ENCODE measurements at places on chromosomes 11 and 22.

GRCh38 chr11:119533921-119534736 is 111.2 kb upstream of the THY1 start:
- peak; percentile 38 for DNase-seq

- no peak for DNase-seq
Measured at GRCh38 chr11:133081730-133082452, 450.4 kb downstream of the OPCML start.

GRCh38 chr11:118488480-118489109 is 38.7 kb upstream of the TTC36 start:
- peak; percentile 49 for DNase-seq

- no peak for DNase-seq
Measured at GRCh38 chr11:111349191-111349695, 29.8 kb downstream of the POU2AF1 start.

DNA sequence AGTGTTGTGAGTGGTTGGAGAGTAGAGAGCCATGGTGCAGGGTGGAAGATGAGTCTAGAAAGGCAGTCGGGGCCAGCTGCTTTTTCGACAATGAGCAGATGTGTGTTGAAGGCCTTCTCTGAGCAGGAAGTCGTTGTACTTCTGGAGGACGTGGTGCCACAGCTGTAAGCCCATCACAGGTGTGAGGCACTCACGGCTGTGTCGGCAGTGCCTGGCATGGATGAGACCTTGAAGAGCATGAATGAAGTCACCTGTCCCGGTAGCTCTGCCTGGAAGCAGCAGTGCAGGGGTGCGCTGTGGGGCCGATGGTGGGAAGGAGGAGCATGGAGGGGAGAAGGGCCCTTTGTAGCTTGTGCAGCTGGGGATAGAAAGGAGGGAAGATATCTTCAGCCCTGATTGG is 165.2 kb downstream of the PKNOX2 start:
- DNase-seq, result no peak

DNA sequence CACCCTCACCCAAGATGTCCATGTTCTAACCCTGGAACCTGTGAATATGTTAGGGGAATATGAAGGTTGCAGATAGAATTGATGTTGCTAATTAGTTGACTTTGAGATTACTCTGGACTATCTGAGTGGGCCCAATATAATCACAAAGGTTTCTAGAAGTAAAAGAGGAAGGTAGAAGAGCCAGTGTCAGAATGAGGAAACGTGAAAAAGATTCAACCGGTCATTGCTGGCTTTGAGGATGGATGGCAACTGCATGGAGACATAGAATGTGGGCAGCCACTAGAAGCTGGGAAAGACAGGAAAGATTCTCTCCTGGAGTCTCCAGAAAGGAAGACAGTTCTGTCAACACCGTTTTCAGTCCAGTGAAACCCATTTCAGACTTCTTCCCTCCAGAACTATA is 86.6 kb downstream of the CLPB start:
- DNase-seq, result no peak

DNA sequence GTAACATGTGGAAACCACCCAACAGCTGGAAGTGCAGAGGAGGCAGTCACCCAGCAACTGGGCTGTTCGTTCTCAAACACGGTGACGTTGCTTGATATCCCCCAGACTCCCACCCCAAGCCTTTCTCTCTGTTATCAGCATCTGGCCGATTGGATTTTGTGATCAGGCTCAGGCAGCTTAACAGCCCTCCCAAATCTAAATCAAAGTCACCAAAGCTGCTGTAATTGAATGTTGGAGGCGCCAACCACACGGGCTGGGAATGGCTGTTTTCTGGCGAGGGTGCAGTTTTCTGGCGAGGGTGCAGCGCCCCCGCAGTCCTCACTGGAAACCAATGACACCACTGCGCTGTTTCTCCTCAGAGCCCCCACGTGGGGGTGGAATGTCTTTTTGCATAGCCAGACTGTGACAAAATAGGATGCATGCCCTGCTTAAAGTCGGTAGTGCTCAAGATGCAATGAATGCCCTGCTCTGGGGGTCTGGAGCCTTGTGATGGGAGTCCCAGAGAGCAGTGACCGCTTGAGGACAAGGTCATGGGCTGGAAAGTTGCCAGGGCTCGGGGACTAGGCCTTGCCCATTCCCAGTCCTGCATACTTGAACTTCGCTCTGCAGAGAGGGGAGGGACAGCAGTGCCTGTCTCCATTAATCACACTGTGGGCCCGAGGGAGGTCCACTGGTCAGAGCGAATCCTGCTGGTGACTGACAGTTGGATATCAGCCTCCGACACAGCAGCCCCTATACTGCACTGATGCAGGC is 105.3 kb downstream of the MORC2 start:
- no peak for DNase-seq

- DNase-seq, result no peak
Measured at GRCh38 chr22:19081351-19081750, 40.9 kb downstream of the DGCR2 start.

- DNase-seq, result no peak
Measured at GRCh38 chr11:3799873-3800272, 2.5 kb upstream of the NUP98 start.

- no peak for DNase-seq
Measured at GRCh38 chr11:9099617-9100016, 8.2 kb upstream of the SCUBE2 start.

- DNase-seq, result no peak
Measured at GRCh38 chr11:112470355-112470754, 209.7 kb upstream of the PLET1 start.

- peak; percentile 85 for DNase-seq
Measured at GRCh38 chr11:61971248-61972111, 4.0 kb upstream of the FTH1 start.

- no peak for DNase-seq
Measured at GRCh38 chr22:35044607-35045390, 21.2 kb upstream of the ISX start.

- DNase-seq, result no peak
Measured at GRCh38 chr22:49218142-49218541, 609.5 kb downstream of the BRD1 start.

GRCh38 chr11:61071208-61071681 is 31.0 kb upstream of the CD5 start:
- DNase-seq, result no peak

- no peak for DNase-seq
Measured at GRCh38 chr11:20342347-20343141, 21.0 kb upstream of the HTATIP2 start.

DNA sequence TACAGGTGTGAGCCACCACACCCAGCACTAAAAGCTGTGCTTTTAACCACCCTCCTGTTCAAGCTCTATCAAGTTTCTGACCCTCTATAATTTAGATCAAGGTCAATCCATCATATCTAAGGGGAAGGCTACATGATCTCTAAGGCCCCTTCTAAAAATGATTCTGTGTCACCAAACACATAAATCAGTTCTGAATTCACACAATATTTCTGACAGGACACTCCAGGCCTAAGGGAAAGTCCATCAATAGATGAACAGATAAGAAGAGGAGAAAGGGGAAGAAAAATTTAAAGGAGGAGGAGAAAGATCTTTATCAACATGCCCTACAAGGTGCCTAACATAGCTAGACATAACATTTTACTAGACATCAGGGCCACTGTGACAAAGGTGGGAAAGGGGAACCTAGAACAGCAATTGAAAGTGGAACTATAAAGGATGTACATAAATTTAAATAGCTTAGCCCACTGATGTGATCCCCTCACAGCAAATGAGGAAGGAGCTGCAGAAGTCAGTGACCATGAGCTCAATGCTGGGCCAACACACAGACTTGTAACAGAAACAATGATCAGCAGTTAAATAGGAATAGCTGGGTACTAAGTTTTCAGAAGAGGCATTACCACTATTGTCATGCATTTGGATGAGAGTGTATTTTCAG is 4.7 kb downstream of the PRCP start:
- no peak for DNase-seq

DNA sequence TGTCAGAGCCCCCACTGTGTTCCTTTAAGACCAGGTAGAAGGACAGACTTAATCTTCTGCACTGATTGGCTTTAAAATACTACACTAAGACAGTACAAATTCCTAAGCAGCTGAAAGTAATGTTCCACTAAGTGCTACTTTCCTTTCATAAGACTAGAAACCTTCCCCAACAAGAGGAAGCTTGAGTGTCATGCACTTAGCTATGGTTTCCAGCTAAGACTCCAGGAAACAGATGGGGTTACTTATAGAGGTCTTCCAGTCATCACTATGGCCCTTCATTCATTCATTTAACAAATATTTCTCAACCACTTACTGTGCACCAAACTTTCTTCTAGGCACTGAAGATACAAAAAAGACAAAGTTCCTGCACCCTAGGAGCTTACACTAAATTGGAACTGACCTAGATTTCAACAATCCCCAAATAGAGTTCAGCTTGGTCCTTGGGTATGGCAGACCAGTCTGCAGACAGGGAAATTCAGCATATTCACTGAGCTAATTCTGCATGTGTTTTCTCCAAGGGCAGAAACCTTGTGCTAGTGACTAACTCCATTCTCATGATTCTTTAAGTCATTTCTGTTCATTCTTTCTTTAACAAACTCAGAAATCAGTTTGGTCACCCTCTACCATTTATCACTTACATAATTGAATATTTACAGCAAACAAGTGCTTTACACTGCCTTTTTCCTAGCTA is 178.4 kb upstream of the MTNR1B start:
- no peak for DNase-seq

DNA sequence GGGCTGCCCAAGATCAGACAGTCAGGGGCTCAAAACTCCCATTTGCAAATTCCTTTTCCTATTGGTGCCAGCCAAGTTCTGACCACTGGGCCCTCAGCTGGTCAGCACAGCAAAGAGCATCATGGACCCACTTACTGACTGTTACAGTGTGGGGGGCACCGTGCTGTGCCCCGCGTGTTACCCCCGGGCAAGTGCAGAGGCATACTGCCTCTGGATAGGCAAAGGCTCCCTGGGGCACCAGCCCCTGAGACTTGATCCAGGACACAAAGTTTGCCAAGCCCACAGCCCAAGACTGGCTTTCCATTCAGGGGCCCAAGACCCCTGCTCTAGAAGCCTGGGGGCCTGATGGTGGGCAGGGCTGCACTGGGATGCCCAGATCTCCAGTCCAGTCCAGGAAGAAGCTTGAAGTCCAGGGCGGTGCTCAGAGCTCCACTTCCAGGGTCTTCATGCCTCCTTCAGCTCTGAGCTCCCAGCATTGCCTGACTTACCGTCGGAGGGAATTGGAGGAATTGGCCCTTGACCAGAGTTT is 6.6 kb downstream of the LRRC32 start:
- no peak for DNase-seq

GRCh38 chr11:116168459-116168787 is 604.4 kb downstream of the BUD13 start:
- no peak for DNase-seq

DNA sequence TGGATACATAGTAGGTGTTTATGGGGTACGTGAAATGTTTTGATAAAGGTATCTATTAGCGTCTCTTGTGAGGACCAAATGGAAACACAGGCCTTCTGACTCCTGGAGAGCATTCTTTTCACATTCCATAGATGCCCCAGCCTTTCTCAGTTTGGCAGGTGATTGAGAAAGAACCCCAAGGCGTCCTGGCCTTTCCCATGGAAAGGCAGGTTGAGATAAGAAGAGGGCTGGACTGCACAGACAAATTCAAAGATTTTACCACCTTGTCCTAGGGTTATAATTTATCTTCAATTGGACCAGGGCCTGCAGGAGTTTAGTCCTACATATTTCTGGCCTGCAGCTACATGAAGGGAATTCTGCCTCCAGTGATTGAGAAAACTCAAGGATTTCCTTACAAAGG is 661 bp upstream of the OLFML1 start:
- DNase-seq, result no peak

DNA sequence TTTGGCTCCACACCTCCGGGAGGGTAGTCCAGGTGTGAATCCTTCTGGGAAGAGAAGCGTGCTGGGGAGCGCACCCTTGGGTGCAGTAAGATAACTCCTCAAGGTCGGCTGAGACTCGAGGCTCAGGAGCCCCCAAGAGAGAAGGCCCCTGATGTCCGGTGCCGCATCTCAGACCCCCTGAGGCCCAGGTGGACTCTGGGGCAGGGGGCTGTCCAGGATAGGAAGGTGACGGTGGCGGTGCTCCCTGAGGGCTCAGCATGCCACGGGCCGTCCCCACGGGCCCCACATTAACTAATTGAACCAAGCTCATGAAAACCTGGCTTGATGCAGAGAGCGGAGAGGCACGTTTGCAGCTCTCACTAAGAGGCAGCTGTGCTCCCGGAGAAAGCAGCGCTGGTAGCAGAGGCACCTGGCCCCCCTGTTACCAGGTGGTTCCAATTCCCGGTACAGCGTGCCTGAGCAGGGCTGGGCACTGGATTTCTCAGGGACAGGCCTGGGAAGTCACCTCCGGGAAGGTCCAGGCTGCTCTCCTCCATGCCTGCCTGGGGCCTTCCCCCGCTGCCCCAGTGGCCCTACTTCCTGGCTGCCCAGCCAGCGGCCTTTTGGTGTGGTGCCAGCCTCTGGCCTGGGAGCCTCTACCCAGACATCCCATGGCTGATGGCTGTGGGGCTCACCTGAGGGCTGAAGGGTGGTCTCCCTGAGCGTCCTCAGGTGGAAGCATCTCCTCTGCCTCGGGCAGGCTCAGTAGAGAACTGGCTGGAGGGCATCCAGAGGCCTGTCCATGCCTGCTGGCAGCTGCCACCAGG is 1.1 kb downstream of the KCNQ1 start:
- DNase-seq, result no peak

- DNase-seq, result no peak
Measured at GRCh38 chr11:72598906-72599305, 75.3 kb downstream of the PDE2A start.

- no peak for DNase-seq
Measured at GRCh38 chr11:8356216-8356615, 92.5 kb upstream of the LMO1 start.

- DNase-seq, result peak; percentile 35
Measured at GRCh38 chr11:102451681-102452460, 694 bp downstream of the TMEM123 start.

- DNase-seq, result peak; percentile 9
Measured at GRCh38 chr11:73931039-73931645, 19.7 kb upstream of the DNAJB13 start.

DNA sequence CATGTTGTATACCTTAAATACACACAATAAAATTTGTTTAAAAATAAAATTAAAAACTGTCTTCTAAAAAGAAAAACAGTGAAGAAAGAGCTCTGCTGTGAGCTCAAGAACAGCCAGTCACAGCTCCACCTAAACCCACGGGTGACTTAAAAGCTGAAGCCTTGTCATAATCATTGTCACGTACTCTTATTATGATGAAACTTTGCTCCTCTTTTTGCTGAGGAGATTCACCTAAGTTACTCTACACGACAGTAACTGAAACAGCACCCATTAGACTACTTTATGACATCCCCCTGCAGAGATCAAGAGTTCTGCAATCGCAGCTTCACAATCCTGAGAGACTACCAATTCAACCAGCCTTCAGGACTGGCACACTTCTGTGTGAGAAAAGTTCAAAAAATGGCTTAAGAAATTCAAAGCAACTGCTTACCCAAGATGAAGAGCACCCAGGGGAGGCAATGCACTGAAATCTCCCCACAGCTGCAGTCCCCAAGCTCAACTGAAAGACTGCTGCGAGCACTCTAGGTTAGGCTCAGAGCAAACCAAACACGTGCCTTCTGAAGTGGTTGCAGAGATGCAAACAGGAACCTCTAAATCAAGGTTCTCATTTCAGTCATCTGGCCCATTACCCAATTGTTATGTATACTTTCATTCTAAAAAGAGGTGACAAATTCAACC is at the start of gene JAML:
Gene JAML (minus strand): TSS at position 501 of the 678 bp plus-strand sequence. CDS start 10,145 bp downstream, outside the sequence.
- DNase-seq, result no peak
